ENCODE measurements at places on chromosomes 11 and 22.

GRCh38 chr22:38249301-38249700 lies 23.5 kb downstream of the TMEM184B start:
- DNase-seq: no peak

DNA sequence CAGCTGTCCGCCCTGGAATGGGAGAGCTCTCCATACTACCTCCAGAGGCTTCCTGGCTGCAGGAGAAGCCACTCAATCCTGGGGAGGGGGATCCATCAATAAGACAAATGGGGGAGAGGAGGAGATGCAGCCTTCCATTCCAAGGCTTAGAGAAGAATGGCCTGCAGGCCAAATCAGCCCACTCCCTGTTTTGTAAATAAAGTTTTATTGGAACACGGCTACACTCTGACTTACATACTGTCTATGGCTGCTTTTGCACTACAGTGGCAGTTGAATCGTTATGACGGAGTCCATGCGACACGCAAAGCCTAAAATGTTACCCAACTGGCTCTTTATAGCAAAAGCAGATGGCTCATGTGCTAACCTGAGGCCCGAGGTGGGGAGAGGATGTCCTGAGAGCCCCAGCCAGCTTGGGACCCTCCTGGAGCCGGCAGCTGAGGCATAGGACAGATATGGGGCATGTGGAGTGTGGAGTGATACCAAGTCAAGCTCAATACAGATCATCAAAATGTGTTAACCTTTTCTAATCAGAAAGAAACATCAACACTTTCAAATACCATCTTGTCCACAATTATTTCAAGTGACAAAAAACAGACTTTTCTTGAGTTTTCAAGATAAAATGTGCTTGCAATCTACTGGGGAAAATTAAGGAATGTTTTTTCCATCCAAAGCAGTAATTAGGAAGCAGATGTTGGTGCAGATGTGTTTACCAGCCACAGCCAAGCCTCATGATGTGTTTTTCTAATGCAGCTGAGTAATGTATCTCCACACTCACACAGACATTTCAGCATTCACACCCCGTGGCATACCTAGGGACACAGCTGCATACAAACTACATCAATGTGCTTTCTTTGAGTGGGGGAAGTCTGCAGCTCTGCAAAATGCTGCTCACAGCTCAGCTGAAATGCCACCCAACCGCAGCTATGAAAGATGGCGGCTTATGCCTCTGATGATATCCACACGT lies 181.6 kb downstream of the SHANK2 start:
- no peak for DNase-seq

DNA sequence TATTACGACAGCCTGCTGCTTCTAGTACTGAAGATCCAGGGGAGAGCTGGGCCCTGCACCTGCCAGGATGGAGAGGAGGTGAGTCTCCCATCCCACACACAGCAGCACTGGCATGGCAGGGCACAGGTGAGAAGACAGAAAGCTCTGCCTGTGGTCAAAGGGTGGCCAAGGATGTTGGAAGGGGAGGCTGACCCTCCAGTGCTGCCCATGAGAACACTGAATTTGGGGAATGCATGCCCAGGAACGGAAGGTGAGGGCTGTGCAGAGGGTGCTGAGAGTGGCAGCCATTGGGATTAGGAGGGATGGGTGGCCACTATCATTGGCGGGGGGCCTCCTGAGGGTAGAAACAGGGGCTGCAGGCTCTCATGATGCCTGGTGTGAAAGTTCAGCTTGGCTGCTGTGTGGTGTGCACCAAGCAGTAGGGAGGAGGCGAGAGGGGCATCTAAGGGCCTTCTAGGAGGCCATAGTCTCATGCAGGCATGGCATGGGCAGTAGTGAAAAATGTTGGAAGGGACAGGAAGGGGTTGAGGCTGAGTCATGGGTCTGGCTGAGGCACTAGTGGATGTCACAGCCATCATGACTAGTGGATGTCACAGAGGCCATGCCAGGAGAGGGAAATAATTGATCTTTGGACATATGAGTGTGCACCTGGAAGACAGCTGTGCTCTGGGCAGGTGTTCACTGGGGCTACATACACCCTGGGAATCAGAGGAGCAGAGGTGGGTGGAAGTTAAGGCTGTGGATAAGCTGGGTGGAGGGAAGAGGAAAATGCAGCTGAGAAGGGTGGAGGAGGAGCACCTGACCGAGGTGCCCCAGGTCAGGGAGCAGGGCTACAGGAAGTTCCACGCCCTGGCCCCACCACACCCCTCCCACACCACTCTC lies 2.5 kb upstream of the LRRC74B start:
- no peak for DNase-seq

GRCh38 chr22:38943201-38943600 lies 14.2 kb upstream of the APOBEC3A start:
- no peak for DNase-seq

- DNase-seq: no peak
These were observed 80.7 kb downstream of the CDKN1C start for GRCh38 chr11:2804701-2805387.

DNA sequence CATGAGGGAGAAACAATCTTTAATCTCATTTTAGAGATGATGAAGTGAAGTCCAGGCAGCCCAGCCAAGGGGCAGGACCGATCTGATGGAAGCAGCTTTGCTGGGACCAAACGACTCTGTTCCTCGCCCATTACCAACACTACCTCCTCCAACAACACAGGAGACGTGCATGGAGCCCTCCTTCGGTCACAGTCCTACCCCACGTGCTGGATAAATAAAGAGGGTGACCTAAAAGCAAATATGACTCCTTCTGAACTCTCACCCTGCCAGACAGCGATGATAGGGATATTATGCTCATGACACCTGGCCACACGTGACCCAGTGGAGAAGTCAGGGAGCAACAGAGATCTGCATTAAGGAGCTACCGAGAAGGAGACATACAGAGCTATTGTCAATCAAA lies 26.0 kb downstream of the SCGB1A1 start:
- no peak for DNase-seq

- DNase-seq: no peak
These were observed 1188.2 kb upstream of the RAG2 start for GRCh38 chr11:37786214-37786755.

GRCh38 chr11:2399488-2400068 lies 972 bp upstream of the TSSC4 start:
- no peak for DNase-seq

- DNase-seq: no peak
These were observed 9.5 kb downstream of the IRF7 start for GRCh38 chr11:606245-606644.

DNA sequence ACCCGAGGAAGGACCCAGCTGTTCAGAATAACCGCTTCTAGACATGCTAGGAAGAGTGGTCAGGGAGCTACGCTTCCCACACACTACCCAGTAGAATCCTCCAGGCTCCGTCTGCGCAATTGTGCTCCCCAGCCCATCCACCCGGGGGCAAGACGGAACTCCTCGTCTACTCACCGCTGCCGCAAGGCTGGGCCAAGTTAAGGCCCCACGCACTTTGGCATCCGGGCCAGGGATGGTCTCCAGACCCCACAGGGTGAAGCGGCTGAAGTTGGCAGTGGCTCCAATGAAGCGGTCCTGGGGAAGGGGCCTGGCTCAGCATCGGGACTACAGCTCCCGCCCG lies 757 bp downstream of the RNASEH2C start:
- DNase-seq: no peak

DNA sequence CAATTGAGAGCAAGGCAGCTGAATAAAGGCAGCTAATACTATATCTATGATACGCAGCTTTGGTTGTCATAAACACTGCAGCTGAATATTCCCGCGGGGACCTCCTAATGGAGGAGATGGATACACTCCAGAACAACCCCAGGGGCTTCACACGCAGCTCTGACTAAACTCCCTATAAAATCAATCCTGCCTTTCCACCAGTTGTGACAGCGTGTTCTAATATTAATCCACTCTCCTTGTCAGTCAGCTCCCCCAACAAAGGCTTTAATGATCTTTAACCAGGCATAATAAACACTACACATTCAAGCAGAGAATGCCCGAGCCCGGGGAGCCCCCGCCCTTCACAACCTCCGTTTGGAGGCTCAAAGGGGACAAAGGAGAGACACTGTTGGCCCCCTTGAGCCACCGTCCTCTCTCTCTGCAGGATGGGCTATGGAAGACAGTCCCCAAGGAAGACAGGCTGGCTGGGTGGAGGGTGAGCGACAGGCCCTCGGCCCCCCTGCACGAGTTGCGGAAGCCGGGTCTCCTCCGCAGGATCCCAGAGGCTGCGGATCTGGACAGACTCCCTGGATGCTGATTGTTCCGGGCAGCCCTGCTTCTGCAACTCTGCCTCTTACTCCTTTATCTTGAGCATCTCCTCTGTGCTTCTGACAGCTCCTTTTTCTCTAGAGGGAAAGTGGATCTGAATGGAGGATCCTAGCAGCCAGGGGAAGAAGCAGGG lies 565.2 kb downstream of the BUD13 start:
- DNase-seq: no peak

GRCh38 chr11:34358728-34359547 lies 1.1 kb upstream of the ABTB2 start:
- peak; percentile 49 for DNase-seq

GRCh38 chr11:22626573-22627239 lies 1.1 kb upstream of the FANCF start:
- no peak for DNase-seq

GRCh38 chr11:78160557-78160956 lies 21.1 kb upstream of the ALG8 start:
- DNase-seq: no peak

DNA sequence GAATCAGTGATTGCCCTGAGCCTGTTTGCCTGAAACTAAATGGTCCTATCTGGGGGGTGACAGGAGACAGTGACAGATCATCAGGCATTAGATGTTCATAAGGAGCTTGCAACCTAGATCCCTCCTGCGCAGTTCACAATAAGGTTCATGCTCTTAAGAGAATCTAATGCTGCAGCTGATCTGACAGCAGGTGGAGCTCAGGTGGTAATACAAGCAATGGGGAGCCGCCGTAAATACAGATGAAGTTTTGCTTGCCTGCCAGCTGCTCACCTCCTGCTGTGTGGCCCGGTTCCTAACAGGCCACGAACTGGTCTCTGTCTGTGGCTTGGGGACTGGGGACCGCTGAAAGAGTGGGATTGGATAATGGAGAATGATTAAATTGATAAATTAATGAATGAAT lies 14.0 kb downstream of the NOX4 start:
- no peak for DNase-seq

DNA sequence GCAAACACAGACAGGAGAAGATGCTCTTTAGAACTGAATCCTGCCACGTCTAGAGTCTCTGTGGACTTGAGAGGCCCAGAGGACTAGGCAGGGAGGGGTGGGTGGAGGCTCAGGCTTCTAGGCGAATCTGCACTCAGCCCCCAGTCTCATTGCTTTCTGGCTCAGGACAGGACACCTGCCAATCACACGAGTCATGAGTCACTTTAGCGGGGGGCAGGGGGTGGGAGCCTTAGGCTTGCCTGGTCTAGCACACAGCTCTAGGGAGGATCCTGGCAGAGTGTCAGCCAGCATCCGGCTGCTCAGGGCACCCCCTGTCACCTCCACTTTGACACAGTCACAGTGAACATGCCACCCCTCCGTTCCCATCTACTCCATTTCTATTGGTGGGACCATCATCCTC lies 167.7 kb downstream of the CEP164 start:
- DNase-seq: no peak

DNA sequence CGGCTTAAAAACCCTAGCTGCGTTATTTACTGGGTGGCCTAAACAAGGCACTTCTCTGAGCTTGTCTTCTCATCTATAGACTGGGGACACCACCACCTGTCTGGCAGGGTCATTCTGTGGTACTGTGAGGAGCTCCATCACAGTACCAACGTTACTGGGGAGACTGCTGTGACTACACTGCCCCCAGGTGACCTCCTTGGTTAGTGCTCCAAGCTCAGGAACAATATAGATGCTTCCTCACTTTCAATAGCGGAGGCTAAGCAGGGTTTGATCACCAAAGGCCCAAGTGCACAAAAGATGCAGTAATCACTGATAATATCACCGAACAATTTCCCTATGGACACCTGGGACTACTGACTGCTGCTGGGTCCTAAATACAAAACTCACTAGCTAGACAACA lies 18.8 kb downstream of the PRPF19 start:
- DNase-seq: no peak

GRCh38 chr22:47124451-47124881 lies 362.0 kb downstream of the TBC1D22A start:
- DNase-seq: no peak

GRCh38 chr11:24688981-24689380 lies 192.1 kb downstream of the LUZP2 start:
- no peak for DNase-seq

DNA sequence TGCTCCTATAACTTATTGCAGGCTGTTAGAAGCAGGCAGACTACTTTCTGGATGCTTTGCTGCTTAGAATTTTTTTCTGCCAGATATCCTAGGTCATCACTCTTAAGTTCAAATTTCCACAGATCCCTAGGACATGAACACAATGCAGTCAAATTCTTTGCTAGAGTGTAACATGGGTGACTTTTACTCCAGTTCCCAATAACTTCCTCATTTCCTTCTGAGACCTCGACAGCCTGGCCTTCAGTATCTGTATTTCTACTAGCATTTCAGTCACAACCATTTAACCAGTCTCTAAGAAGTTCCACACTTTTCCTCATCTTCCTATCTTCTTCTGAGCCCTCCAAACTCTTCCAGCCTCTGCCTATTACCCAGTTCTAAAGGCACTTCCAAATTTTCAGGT lies 60.4 kb upstream of the ZBED5 start:
- no peak for DNase-seq

- no peak for DNase-seq
These were observed 380.5 kb downstream of the TENM4 start for GRCh38 chr11:79060081-79060953.

DNA sequence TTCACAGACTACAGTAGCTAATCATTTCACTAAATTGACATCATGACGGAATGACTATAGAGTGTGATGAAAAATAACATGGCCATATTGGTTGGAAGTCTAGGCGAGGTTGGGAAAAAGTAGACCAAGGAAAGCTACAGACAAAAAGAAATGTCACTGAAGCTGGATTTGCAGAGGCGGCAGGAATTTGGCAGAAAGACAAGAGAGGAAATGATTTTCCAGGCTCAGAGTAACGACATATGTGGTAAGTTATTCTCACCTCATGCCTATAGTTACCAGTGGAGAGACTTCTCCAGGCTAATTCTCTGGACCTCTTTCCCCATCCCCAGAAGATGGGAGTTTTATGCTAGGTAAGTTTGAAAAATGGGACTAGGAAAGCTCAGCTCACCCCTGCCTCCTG lies 1005.8 kb upstream of the CCDC90B start:
- no peak for DNase-seq

- DNase-seq: no peak
These were observed 21.6 kb upstream of the CHADL start for GRCh38 chr22:41262250-41262765.

DNA sequence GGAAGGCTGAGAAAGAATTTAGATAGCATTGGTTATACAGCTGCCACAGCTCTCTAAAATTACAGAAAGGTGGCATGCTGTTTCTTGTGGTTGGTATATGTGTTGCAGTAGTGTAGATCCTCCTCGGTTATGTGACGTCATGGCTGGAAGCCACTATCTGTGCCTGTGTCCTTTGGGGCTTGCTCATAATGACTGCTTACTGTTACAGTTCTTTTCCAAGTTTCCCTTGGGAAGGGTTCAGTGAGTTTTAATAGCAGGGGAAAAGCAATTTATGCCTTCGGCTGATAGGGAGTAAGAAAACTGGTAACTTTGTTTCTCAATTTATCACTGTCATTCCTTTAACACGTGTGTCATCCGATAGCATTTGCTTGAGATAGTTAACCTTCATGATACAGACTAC lies 47.2 kb downstream of the POLD3 start:
- no peak for DNase-seq

GRCh38 chr11:113019711-113020110 lies 58.5 kb downstream of the NCAM1 start:
- DNase-seq: no peak
